ENCODE measurements at places on chromosomes 13 and 19.

- DNase-seq = no peak
Observed at GRCh38 chr19:6593651-6594416, 2.9 kb upstream of the CD70 start.

GRCh38 chr13:112445411-112446271 is 69.5 kb downstream of the SPACA7 start:
- no peak for DNase-seq

- DNase-seq = no peak
Observed at GRCh38 chr19:13841086-13841961, 35.6 kb upstream of the NANOS3 start.

GRCh38 chr13:98586400-98587345 is 9.8 kb upstream of the STK24 start:
- no peak for DNase-seq

DNA sequence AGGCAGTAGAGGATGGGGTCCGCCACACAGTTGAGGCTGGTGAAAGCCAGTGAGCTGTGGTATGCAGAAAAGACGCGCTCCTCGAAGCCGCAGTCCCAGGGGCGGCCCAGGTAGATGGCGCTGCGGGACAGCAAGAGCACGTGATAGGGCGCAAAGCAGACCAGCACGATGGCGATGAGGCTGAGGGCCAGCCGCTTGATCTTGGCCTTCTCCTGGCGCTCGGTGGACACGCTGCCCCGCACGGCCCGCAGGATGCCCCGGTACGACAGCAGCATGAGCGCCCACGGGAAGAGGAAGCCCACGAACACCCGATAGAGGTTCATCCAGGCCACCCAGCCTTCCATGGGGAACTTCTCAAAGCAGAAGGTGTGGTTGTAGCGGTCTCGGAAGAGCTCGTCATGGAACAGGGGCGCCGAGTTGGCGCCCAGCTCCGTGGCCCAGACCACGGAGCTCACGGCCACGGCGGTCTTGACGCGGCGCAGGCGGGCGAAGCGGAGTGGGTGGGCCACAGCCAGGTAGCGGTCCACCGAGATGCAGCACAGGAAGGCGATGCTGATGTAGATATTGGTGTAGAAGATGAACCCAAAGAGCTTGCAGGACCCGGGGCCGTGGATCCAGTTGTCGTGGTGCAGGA is 6.5 kb upstream of the OPA3 start:
- peak; percentile 44 for DNase-seq
